ENCODE measurements at places on chromosomes 12 and 14. TPM values are rescaled to one million over a fixed set of nuclear protein-coding genes. Genes with fewer than 3 reads are reported as not detected.

The NPAS3 gene
- 2.6 TPM for total RNA-seq

The LRRIQ1 gene
- total RNA-seq = 1.9 TPM

The ABCD2 gene
- total RNA-seq = not detected

The KCNJ8 gene
- total RNA-seq = 0.93 TPM

The PRH1 gene
- total RNA-seq = 7.9 TPM

The VRTN gene
- total RNA-seq = 0.14 TPM

- H3K27ac ChIP-seq = no peak overlapping the region
- H3K27me3 ChIP-seq = no peaks in the 10 kb centered on the region
- DNase-seq = no peak
- no peak overlapping the region for H3K4me3 ChIP-seq
Measured at GRCh38 chr12:72207079-72207478, 65.1 kb upstream of the TRHDE start.

Measured in astrocyte (in vitro differentiated cells and primary cell).